ENCODE measurements at places on chromosomes 6 and 20. TPM values are rescaled to one million over a fixed set of nuclear protein-coding genes. Genes with fewer than 3 reads are reported as not detected.

DEFB132 gene
- total RNA-seq = not detected

SIRPB2 gene
- 0.06 TPM for total RNA-seq

C20orf144 gene
- 0.13 TPM for total RNA-seq

CD109 gene
- 39.7 TPM for total RNA-seq

FAM184A gene
- not detected for total RNA-seq

ZNF311 gene
- total RNA-seq = 0.07 TPM

MAK gene
- 0.17 TPM for total RNA-seq

PI3 gene
- 1.8 TPM for total RNA-seq

CCN6 gene
- not detected for total RNA-seq

CLPSL1 gene
- total RNA-seq = not detected

COQ3 gene
- 11.0 TPM for total RNA-seq

PHACTR3 gene
- total RNA-seq = not detected

HLA-A gene
- 118 TPM for total RNA-seq

C6orf163 gene
- 0.17 TPM for total RNA-seq

CST7 gene
- not detected for total RNA-seq

SMLR1 gene
- total RNA-seq = not detected

FOXQ1 gene
- 2.5 TPM for total RNA-seq

RAET1L gene
- total RNA-seq = 0.40 TPM

C20orf202 gene
- not detected for total RNA-seq

APMAP gene
- total RNA-seq = 167 TPM

DUSP15 gene
- 1.1 TPM for total RNA-seq

All from A549 treated with CORT108297 at 1 μM for 4 hours (cell line).